ENCODE measurements at places on chromosomes 6 and 20.

- DNase-seq: no peak
These were observed 40.0 kb downstream of the BICRAL start for GRCh38 chr6:42821846-42822245.

DNA sequence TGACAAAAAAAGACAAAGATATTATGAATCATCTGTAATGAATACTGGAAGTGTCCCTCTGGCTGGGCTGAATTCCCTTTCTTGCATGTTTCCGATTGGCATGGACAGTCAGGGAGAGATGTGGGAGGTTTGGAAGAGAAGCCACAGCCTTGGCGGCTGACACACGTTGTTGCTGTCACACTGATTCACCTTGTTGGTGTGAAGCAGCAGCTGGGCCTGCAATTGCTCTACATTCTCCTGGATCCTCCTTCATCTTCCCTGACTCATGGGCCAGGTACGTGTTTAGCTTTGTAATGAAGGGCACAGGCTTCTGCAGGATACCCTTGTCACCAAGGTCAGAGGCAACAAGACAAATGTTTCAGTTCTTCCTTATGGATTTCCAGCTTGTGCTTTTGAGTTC lies 13.4 kb upstream of the SMIM8 start:
- DNase-seq: no peak

- DNase-seq: no peak
These were observed 3.4 kb downstream of the TREM2 start for GRCh38 chr6:41159415-41160082.

- DNase-seq: no peak
These were observed 27.1 kb downstream of the SMOC2 start for GRCh38 chr6:168468045-168468444.

DNA sequence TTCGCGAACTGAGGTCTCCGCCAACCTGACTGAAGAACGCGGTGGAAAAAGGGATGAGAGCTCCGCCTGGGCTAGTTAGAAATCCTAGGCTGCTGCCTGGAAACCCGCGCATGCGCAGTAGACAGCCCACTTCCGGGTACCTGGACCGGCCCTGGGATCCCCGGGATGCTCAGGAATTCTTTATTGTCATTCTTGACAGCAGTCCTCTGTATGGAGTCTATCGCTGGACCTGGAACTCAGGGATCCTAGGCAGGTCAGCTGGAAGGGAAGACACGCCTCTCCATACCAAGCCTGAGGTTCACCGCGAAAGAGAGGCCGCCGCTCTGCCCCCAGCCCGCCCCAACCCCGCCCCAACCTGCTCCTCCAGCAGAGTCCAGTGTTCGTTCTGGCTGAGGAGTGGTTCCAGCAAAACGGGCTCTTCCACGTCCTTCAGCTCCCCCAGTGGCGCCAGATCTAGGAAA lies 1379.2 kb upstream of the DEFB115 start:
- DNase-seq: no peak
